ENCODE measurements at places on chromosomes 2 and 18.

DNA sequence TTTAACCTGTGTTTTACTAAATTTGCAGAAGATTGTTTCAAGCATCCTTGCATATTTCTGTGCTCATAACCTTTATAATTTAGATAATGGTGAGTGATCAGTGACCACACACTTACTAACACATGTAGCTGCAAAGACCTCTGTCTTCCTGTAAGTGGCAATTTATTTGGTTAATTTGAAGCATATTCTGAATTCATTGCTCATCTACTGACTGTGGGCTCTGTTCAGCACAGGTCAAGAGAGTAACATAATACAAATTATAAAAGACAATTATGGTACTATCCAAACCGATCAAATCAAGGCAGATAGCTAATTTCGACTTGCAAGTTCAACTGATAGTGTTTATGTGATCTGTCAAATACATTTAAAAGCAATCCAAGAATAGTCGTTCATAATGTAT is 223.9 kb upstream of the FAM98A start:
- no peak for DNase-seq

DNA sequence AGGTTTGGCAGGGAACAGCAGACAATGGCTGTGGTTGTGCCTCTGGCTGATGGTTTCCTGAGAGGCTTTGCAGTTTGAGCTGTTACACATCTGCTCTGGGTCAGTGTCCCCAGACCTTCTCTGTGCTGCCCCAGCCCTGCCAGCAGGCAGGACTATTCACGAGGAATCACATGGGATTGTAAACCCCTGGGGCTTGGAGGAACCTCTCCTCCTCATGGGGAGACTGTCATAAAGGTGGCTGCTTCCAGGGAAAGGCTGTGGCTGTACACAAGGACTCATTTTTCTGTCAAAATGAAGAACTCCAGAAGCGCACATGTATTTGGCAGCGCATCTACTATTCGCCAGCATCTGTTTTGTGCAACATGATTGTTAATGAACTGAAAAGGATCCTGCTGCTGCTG is 142.6 kb upstream of the CYP1B1 start:
- DNase-seq: no peak

DNA sequence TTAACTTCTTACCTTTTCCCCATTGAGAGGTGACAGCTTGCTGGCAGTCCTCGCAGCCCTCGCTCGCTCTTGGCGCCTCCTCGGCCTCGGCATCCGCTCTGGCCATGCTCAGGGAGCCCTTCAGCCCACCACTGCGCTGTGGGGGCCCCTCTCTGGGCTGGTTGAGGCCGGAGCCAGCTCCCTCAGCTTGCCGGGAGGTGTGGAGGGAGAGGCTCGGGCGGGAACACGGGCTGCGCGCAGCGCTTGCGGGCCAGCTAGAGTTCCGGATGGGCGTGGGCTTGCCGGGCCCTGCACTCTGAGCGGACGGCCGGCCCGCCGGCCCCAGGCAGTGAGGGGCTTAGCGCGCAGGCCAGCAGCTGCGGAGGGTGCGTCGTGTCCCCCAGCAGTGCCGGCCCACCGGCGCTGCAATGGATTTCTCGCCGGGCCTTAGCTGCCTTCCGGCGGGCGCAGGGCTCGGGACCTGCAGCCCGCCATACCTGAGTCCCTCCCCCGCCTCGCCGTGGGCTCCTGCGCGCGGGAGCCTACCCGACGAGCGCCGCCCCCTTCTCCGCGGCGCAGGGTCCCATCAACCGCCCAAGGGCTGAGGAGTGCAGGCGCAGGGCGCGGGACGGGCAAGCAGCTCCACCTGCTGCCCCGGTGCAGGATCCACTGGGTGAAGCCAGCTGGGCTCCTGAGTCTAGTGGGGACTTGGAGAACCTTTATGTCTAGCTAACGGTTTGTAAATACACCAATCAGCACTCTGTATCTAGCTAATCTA is 335.0 kb downstream of the CBLN2 start:
- no peak for DNase-seq

DNA sequence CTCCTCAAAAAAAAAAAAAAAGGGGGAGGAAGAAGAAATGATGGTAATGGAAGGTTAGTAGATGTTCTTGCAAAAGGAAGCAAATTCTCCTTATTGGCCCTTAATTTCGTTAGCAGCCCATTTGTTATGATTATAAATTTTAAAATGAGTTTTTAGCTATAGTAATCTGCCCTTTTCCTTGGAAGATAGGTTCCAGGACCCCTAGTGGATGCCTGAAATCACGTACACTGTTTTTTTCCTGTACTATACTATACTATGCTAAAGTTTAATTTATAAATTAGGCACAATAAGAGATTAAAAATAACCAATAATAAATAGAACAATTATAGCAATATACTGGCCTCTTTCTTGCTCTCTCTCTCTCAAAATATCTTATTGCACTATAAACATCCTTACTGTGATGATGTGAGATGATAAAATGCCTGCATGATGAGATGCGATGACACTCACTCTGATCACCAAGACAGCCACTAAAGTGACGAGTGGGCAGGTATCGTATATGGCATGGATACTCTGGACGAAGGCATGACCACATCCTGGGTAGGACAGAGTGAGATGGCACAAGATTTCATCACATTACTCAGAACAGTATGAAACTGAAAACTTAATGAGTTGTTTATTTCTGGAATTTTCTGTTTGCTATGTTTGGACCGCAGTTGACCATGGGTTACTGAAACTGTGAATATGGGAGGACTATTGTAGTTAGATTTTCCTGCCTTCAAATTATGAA is 87.2 kb downstream of the KCTD18 start:
- no peak for DNase-seq

GRCh38 chr18:36427369-36427768 is 129.9 kb downstream of the FHOD3 start:
- no peak for DNase-seq

DNA sequence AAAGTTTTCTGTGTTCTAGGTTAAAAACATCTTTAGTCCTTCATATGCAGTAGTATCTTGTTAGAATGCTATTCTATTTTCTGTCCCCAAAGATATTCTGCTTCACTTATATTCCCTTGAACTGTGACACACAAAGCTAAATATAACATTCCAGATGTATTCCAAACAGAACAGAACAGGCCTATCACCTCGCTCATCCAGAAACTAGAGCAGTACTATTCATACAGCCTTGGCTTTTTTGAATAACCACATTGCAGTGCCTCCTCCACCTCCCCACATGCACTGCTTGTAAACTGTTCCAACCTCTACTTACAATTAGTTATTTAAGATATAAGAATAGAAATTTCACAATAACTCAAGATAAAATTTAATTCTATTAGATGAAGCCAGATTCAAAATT is 196.8 kb downstream of the EXOC6B start:
- DNase-seq: no peak

GRCh38 chr2:71897137-71897480 is 250.6 kb downstream of the CYP26B1 start:
- no peak for DNase-seq

DNA sequence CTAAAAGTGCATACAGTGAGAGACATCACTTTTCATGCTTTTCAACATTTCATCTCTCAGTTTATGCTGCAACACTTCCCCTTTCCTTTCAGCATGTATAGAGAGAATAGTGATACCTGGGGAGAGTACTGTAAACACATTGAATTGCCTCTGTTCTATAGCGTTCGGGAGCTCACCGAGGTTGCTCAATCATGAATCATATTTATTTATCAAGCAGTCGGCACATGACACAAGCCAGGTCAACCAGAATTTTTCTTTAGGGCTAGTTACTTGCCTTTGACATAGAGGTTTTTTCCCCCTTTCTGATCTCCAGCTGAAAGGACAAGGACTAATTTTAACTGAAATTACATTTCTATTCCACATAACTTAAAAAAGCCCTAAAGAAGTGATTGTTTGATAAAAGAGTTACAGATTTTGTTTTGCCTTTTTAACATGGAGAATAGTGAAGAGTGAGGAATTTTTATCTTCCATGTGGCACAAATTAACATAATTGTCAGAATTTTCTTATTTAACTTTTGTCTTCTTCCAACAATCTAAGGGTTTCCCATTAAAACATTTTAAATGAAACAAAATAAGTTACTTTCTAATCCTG is 690.9 kb upstream of the TMEFF2 start:
- no peak for DNase-seq
